ENCODE measurements at places on chromosomes 1 and 21.

DNA sequence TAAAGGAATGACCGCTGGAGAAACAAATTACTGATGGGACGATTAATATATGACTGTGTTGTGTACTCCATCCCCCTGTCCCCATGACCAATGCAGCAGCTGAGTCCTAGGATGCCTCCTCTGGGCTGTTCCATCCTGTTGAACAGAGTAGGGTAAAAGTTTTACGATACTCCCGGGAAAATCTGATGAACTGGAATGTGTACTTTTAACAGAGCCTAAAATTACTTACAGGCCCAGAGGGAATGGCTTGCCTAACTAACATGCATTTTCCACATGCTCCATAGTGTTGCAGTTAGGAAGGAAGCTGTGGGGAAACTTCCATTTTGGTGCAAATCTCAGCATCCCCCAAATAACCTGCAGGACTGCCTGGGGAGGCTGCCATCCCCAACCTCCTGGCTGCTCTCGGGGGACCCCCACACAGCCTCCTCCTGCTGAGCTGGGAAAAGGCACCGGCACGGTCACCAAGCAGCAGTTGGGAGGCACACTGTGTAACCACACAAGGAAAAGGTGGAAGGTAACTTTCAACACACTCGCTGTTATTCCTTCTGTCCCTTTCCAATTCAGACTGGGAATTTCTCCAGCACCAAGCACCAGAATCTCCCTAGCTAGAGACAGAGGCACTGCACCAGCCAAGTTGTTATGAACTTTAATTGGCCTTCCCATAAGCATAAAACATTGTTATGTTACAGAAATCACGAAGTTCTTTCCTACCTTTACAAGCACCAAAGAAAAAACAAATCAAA lies 97.2 kb downstream of the BCAR3 start:
- no peak for DNase-seq

DNA sequence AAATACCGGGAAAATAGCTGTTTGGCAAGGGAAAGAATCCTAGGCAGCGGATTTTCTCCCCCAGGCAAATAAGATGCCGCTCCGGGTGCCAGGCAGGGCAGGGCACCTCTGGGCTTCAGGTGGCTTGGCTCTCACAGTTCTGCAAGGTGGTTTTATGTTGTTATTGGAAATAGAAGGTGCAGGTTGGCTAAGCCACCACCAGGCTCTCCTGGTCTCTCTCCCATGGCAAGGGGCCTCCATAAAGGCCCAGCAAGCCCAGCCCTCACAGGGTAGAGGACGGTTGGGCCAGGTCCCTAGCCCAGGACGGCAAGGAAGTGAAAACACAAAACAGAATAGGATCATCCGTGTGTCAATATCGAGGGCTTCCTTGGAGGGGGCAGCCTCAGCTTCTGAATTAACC lies 37.6 kb upstream of the GPR153 start:
- no peak for DNase-seq

DNA sequence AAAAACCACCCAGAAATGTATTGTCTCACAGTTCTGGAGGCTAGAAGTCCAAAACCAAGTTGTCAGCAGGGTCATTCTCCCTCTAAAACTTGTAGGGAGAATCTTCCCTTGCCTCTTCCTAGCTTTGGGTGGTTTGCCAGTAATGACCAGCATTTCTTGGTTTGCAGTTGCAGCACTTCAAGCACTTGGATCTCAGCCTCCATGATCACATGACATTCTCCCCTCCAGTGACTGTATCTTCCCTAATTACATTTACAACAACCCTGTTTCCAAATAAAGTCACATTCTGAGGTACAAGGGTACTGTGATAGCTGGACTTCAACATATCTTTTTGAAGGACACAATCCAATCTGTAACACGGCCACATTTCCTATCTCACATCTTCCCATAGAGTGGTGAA lies 37.2 kb downstream of the EVI5 start:
- DNase-seq = no peak

- no peak for DNase-seq
These were observed 145.0 kb upstream of the SGIP1 start for GRCh38 chr1:66388913-66389312.

- no peak for DNase-seq
These were observed 63.5 kb upstream of the EDN2 start for GRCh38 chr1:41547781-41548560.

GRCh38 chr1:116770625-116771024 lies 16.4 kb downstream of the CD2 start:
- DNase-seq = no peak
